ENCODE measurements at places on chromosomes 16 and 17.
A peak's percentile ranks its signal among the peaks of the same experiment; 100 is the strongest.

- DNase-seq = peak; percentile 57
Measured at GRCh38 chr17:59753522-59754467, 46.3 kb downstream of the VMP1 start.

- DNase-seq = no peak
Measured at GRCh38 chr16:81548876-81549546, 104.4 kb downstream of the CMIP start.

GRCh38 chr17:74607221-74607620 is 15.1 kb upstream of the CD300LD start:
- no peak for DNase-seq

GRCh38 chr17:61469949-61470348 is 17.7 kb downstream of the TBX4 start:
- no peak for DNase-seq

GRCh38 chr17:83109793-83110645 is 30.6 kb downstream of the METRNL start:
- DNase-seq = peak; percentile 90

GRCh38 chr17:8785547-8786413 is 13.4 kb downstream of the MFSD6L start:
- no peak for DNase-seq

DNA sequence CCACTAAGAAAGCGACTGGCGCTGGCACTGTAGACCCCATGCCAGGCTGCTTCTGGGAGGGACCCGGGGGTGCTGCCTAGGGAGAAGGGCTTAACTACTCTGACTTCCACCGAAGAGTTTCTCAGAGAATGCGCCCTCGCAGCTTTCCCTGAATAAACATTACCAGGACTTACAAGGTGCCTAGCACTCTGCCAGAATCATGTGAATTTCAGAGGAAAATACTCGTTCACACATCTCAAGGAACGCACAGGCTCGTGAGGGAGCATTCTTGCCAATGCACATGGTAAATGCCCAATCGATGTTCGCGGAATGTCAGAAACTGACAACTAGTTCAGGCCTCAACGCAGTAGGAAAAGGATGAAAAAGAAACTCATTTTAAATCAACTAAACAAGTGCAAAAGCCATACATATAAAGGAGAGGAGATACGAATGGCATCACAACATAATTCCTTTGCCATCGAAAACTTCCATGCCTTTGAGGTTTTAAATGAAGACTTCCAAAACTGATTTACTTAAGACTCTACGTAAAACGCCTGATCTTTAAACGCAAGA is 999 bp downstream of the CMC2 start:
- DNase-seq = no peak

GRCh38 chr17:45745601-45746494 is 38.3 kb upstream of the CRHR1 start:
- no peak for DNase-seq

- no peak for DNase-seq
Measured at GRCh38 chr17:72458301-72458700, 337.5 kb downstream of the SOX9 start.

- DNase-seq = no peak
Measured at GRCh38 chr17:50626037-50626574, 8.6 kb upstream of the ABCC3 start.

GRCh38 chr16:89201439-89202377 is 1.4 kb upstream of the SLC22A31 start:
- DNase-seq = no peak

- DNase-seq = no peak
Measured at GRCh38 chr17:40815381-40815780, 7.0 kb downstream of the KRT10 start.

DNA sequence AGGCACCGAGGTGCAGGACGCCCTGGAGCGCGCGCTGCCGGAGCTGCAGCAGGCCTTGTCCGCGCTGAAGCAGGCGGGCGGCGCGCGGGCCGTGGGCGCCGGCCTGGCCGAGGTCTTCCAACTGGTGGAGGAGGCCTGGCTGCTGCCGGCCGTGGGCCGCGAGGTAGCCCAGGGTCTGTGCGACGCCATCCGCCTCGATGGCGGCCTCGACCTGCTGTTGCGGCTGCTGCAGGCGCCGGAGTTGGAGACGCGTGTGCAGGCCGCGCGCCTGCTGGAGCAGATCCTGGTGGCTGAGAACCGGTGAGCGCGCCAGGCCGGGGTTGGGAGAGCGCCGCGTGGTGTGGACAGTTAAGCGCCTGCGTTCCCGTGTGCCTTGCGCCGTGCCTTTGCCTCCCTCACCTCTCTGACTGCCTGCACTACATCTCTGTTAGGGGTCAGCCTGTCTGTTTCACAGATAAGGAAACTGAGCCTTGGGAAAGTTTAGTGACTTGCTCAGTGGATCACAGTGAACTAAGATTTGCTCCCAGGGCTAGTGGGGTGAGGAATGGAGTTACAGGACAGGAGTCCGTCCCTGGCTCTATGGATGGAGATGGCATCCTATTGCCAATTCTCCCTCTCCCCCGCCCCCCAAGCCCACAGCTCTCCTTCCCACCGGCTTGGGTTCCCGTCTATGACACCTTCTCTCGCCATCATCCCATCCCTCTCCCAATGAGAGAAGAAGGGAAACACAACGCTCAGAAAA is 880 bp downstream of the SARM1 start:
- no peak for DNase-seq

DNA sequence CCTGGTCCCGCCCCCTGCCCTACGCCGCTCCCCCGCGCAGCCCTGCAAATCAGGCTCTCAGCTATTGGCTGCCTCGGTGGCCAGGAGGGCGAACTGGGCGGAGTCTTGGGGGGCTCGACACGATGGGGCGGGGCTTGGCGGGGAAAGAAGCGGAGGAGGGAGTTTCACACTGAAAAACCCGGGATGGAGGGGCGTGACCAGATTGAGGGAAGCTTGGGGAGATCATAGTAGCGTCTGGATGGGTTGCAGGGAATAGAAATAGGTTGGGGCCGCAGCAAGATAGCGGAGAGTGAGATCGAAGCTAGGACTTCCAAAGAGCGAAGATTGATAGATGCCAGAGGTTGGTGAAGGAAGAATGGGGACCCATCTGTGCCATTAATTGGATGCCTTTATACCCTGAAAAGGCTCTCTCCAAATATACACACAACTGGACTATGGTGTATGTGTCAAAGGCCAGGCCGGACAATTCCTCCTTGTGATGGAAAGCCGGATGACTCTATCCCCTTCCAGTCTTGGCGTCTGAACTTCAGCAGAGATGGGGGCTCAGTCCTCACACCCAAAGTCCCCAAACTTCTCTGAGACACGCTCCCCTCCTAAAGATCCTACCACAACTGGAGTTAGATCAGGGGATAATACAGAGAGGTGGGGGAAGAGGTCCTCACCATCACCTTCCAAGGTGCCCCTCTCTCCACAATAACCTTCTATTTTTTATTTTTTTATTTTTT is 376 bp upstream of the STAC2 start:
- DNase-seq = no peak

- DNase-seq = no peak
Measured at GRCh38 chr16:72428681-72429376, 256.9 kb upstream of the PMFBP1 start.

GRCh38 chr16:28171816-28172215 is 39.9 kb downstream of the XPO6 start:
- no peak for DNase-seq

- no peak for DNase-seq
Measured at GRCh38 chr17:8124350-8125153, 646 bp upstream of the HES7 start.

- no peak for DNase-seq
Measured at GRCh38 chr17:38421171-38421841, 7.0 kb upstream of the ARHGAP23 start.

- DNase-seq = no peak
Measured at GRCh38 chr16:14018851-14019250, 52.3 kb upstream of the MRTFB start.

GRCh38 chr17:70089513-70090148 is 14.6 kb downstream of the KCNJ16 start:
- no peak for DNase-seq

DNA sequence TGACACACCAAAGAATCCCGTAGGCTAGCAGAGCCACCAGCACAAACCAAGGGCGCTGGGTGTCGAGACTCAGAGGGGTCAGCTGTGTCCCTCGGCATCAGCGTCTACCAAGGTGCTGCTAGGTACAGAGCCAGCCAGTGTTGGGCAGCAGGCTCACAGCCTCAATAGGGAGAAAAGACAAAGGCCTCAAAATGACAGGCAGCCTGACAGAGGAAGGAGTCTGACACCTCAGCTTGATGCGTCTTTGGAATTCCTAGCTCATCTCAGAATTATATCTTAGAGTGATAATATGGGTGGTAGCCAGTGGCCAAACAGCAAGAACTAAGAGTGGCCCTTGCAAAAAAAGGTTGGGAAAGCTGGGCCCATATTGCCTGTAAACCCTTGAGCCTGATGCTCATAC is 45.9 kb downstream of the HS3ST3B1 start:
- DNase-seq = no peak

DNA sequence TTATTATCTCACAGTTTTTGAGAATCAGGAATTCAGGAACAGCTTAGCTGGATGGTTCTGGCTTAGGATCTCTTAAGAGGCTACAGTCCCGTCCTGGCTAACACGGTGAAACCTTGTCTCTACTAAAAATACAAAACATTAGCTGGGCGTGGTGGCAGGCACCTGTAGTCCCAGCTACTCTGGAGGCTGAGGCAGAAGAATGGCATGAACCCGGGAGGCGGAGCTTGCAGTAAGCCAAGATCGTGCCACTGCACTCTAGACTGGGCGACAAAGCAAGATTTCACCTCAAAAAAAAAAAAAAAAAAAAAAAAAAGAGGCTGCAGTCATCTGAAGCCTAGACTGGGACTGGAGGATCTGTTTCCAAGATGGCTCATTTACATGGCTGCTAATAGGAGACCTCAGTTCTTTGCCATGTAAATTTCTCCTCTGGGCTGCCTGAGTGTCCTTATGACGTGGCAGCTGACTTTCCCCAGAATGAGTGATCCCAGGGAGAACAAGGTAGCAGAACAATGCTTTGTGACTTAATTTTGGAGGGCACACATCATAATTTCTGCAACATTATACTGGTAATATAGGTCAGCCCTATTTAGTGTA is 95.8 kb upstream of the CORO6 start:
- no peak for DNase-seq

DNA sequence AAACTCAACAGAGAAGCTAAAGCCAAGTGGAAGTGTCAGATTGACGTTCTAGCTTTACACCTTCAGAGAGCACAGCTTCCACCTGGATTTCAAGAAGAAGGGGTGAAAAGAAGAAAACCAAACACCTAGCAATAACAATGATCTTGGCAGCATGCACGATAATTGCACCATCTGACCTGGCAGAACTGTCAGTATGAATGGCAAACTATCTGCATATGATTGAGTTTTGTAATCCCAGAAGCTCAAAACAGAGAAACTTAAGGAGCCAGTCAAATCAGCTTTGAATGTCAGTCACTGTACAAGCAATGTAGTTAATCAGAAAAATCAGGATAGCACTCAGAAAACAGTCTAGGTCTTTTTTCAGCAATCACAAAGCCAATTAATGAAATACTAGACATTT is 427.1 kb downstream of the ZFHX3 start:
- DNase-seq = no peak

DNA sequence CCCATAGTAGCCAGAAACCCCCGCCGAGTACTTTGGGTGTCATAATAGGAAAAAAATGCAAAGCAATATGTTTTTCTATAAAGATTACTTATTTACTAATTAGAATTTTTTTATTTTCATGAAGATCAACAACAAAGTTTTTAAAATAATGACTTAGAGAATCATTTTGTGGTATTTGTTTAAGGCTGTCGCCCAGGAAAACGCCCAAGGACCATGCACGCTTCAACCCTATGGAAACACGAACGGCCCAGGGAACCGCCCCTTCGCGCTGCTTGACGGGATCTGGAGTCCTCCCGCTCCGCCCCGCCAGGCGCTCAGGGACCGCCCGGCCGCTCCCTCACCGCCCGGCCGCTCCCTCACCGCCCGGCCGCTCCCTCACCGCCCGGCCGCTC is 408 bp upstream of the KPNA2 start:
- no peak for DNase-seq

DNA sequence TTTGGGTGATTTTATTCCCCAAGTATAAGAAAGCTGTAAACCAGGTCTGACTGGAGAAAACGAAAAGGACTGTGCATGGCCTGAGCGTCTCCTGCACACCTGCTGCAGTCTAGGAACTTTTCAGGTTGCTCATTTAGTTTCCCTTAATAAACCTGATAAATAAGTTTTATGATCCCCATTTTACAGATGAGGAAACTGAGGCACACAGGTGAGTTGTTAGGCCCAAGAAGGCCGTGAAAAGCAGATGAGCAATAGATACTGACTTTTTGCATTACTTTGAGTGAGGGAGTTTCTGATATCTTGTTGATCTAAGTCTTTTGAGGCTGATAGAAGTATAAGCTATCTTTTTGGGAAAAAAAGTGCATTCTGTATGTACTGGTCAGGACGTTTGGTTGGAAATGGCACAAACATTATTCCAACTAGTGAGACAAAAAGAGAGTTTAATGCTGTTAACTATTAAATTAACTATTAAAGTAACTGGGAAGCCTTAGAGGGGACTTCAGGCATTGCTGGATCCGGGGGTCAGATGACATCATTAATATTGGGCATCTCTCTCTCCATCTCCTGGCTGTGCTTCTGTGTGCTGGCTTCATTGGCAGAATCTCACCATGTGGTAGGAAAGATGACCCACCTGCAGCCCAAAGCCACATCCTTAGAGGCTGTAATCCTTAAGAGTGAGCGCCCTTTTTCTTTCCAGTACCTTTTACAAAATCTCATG is 163.4 kb downstream of the CMIP start:
- DNase-seq = no peak

GRCh38 chr17:17525956-17526355 is 29.8 kb upstream of the RASD1 start:
- DNase-seq = no peak

DNA sequence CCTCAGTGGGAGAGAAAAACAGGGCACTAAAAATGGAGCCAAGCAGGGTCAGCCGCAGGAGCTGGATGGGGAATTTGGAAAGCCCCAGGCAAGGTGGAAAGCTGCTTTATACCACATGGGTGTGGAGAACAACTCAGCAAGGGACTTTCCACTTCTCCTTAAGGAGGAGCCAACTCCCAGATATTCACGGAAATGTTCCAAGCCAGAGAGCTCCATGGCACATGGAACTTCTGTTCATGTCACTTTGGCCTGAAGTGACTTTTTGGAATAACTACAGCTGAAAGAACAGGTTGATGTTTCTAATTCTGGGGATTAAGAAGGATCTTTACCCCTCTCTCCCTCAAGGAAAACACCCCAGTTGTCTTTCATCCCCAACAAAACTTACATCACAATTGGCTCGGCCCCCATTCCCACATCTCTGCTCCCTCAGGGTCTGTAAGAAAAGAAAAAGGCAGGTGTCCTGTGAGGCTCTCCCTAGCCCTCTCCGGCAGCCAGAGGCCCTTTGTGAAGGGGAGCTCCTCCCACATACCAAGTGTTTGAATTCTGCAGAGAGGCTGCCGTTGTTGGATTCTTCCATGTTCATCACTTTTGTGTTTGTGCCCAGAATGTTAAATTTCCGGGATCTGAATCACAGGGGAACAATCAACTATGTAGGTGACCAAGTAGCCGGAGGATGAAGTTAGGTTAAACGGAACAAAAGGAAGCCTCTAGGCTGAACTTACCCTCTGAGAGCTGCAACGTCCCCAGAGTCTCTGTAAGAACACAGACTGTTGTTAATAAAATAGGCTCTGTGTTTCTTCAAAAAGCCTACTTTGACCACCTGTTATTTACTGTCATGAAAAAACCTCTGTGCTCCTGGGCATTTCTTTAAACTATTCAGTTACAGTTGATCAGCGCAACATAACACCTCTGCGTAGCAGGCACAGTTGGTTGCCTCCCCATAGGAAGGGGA is 41.0 kb downstream of the STAT5A start:
- peak; percentile 60 for DNase-seq

- no peak for DNase-seq
Measured at GRCh38 chr17:15232517-15232915, 32.6 kb downstream of the PMP22 start.

- DNase-seq = no peak
Measured at GRCh38 chr17:18191236-18191667, 7.6 kb downstream of the ALKBH5 start.

All from GM04503 (cell line).